Thymus (tissue), 14 donors: ENCODE measurements at places on chromosomes 1 and 21. TPM values are rescaled to one million over a fixed set of nuclear protein-coding genes. Genes with fewer than 3 reads are reported as not detected.

GRCh38 chr1:35629051-35629450 lies 12.3 kb downstream of the PSMB2 start:
- DNase-seq = no peak

DNA sequence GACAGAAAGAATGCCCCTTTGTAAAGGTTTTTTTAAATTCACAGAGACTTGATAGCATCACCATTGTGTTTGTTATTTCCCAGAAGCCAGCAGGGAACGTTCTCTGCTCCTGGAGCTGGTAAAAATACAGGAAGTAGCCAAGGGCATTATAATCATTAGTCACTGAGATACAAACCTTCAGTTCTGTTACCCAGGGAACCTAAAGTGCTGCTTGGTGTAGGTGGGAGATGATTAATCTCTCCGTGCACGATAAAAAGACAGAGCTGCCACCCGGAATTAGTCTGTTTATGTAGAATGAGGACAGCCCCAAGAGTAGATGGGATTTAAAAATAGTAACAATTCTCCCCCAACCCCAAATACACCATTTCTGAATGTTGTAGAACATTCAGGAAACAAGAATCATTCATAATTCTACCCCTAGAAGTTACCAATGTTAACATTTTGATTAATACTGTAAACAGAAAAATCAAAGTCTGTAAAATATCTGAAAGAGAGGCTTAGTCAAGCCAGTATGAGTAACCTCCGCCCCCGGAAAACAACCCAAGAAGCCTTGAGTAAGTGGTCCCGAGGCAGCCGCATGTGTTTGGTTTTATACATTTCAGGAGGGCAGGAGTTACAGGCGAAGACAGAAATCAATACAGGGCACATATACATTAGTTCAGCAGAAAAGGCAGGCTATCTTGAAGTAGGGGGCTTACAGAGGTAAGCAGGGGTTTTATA lies 45.3 kb upstream of the CTBS start:
- DNase-seq = no peak

- no peak for DNase-seq
Observed at GRCh38 chr1:91746728-91747338, 139.1 kb downstream of the TGFBR3 start.

Gene MTARC1
- 1.8 TPM for total RNA-seq

DNA sequence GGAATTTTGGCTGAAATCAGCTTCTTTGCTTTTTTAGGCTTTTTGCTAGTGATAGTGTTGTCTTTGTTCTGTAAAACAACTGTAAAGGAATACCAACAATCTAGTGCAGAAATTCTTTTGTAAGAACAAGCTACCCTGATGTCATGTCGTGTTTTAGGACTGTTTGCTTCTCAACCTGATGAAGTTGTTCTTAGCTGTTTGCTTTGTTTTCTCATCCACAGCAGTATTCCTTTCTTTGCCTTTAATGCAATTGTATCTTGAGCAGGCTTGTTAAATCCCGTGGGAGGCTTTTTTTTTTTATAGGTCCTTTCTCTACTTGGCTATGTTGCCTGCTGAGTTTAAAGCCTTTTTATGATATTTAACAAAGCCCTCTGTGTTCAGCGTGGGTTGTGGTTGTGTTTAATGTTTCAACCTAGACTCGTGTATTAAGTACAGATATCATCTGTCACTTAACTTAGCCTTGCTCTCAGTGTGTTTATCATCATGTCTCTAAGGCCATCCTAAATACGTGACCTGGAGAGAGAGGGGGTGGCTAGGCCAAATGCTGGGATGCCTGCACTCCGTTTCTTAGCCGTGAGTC lies 31.6 kb downstream of the ADARB1 start:
- DNase-seq = no peak

- no peak for DNase-seq
Observed at GRCh38 chr1:61481315-61481715, 243.6 kb downstream of the TM2D1 start.

- no peak for DNase-seq
Observed at GRCh38 chr1:78601068-78601467, 19.2 kb upstream of the IFI44L start.

- no peak for DNase-seq
Observed at GRCh38 chr1:208923456-208923855, 660.1 kb upstream of the CAMK1G start.

DNA sequence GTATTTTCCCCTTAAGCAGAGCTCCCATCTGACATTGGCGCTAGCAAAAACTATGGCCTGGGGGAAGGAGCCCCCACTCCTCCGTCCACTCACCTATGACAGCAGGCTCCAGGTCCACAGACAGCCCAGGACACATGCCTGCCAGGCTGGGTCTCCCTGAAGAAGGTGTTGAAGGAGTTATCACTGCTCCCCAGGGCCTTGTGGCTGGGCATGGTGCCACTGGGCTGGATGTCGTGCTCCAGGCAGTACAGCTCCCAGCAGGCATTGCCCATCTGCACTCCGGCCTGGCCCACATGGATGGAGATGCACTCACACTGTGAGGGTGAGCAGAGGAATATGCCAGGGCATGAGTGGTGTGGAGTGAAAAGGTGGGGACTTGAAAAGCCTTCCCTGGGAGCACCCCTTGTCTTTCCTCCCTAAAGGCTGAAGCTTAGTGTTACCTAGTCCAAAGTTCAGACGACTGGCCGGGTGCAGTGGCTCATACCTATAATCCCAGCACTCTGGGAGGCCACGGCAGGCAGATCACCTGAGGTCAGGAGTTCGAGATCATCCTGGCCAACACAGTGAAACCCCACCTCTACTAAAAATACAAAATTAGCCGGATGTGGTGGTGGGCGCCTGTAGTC lies 30.0 kb downstream of the RABIF start:
- no peak for DNase-seq

Gene CFAP107
- not detected for total RNA-seq

- peak; percentile 73 for DNase-seq
Observed at GRCh38 chr1:156963621-156964020, 43.2 kb downstream of the LRRC71 start.

GRCh38 chr1:11979851-11980675 lies at the start of gene MFN2:
Gene MFN2 (plus strand): TSS chr1:11980444. CDS start chr1:11989169, 8,725 bp downstream.
- peak; percentile 81 for DNase-seq

Gene SFPQ
- total RNA-seq = 241 TPM

Gene DEDD
- total RNA-seq = 14.7 TPM

DNA sequence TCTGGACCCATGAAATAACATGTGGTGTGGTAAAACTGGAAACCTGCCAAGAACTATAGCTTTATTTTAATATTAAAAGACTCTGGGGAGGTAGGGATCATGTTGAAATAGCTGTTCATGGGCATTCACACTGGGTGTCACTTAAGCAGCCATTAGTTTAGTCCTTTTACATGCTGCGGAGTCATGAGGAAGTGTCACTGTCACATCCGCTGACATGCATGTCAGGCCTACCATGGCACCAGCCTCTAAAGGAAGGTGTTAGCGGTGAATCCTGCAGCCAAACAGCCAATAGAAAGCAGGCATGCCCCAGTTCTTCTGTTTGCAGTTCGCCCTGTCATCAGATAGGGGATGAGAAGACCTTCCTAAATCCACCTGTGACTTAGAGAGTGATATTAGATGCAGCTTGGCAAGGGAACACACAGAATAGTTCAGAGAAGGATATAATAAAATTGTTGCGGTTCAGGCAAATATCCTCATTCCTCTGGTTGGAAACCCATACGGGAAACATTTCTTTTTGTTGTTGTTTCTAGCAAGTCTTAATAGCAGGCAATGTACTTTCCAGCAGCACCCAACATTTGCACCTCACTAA lies 100.4 kb downstream of the CACHD1 start:
- DNase-seq = no peak

Gene TMCO4
- 6.0 TPM for total RNA-seq

DNA sequence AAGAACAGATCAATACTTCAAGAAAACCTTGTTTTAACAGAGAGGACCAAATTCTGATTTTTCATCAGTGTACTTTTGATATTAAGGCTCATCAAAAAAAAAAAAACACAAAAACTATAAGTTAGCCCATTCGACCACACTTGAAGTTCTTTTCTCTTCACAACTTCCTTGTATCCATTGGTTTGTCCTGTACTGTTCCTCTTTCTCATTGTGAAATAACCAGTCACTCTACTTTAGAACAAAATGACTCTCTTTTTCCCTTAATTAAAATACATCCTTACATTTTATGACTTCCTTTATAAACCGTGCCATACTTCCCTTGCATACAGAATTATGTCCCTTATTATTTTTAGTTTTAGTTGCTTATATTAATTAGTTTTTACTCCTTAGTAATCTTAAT lies 8.4 kb downstream of the QSOX1 start:
- no peak for DNase-seq

Gene DTL
- 23.4 TPM for total RNA-seq

DNA sequence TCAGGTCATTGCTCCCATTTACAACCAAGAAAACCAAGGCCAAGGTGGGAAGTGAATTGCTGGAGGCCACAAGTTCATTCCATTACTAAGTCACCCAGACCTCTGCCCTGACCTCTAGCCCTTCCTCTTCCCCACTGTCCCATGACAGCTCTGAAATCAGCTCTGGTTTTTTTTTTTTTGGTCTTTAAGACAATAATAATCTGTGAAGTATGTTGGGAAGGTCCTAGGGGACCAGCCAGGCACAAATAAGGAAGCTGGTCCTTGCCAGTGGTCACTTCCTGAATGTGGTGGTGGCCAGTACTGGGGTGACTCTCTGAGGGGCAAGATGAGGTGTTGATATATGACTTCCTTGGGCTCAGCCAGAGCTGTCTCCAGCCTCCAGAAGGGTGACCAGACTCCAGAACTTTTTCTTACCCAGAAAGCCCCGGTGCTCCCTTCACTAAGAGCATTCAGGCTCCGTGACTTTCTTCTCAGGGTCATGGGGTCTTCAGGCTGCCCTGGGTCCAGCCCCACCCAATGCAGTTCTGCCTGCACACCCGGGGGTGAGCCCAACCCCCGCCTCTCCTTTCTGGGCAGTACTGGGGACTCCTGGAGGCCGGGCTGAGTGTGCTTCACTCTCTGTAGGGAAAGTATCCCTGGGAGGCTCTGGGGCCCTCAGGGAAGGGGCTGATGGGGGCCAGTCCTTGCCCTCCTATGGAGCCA lies 159.6 kb downstream of the PTPRU start:
- DNase-seq = no peak

- DNase-seq = peak; percentile 37
Observed at GRCh38 chr21:37562920-37563640, 196.5 kb downstream of the DYRK1A start.

DNA sequence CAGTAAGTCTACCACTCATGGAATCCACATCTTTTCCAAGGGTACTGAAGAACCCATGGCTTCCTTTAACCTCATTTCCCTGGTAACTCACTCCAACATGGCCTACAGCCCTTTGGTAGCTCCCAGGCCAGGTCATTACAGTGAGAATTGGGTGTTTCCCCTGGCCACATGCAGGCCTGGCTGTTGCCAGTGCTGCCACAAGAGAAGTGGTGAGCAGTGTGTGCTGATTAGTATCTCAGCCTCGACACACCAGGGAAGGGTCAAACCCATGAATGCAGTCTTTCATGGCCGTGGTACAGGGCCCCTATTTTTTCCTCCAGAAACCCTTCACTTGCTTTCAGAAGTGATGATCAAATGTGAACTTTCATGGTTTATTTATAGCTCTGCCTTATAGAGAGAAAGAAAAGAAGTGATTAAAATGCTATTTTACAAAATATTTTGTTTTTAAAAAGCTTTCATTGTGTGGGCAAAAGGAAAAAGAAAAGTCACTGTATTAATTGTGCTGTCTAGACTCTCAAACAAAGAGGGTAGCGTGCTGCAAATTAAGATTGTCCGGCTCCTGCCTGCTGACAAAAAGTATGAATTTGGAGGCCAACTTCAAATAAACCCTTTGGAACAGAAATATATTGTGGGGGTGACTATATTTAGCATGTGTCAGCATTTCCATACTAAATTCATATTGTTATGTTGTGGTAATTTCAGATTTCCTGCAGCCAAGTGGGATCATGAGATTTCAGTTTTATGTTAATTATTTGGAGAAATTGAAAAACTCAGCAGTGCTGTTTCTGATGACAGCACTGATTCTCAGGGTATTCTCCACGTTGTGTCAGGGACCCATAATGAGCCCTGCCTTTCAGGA lies 62.0 kb upstream of the HOOK1 start:
- no peak for DNase-seq

DNA sequence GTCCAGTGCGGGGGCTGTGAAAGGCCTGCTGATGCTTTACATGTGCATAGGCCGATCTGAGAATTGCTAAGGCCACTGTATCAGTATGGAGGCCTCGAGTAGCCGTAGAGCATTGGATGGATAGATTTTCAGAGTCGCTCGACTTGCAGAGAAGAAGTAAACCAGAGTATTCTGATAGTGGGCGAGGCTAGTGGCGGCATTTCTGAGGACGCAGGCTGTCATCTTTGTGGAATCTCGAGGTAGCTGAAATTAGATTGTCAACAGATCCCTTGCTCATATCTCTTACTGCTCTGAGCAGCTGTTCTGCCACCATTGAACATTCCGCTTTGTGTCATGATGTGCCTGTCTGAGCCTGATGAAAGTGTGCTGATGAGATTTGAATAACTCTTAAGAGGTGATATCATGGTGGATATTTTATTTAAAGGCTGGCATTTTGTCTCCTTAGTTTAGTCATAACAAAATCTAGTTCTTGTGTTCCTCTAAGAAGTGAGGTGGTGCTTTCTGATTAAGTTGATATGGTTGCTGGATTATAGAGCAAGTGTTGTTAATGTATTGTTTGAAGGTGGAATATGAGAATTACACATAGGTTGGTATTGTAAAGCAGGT lies 1.5 kb downstream of the KIF1B start:
- DNase-seq = no peak

GRCh38 chr1:29682171-29682918 lies 446.0 kb downstream of the PTPRU start:
- DNase-seq = no peak

GRCh38 chr1:38763121-38763520 lies 96.5 kb downstream of the RRAGC start:
- DNase-seq = no peak

Gene ACTA1
- total RNA-seq = 1.5 TPM

DNA sequence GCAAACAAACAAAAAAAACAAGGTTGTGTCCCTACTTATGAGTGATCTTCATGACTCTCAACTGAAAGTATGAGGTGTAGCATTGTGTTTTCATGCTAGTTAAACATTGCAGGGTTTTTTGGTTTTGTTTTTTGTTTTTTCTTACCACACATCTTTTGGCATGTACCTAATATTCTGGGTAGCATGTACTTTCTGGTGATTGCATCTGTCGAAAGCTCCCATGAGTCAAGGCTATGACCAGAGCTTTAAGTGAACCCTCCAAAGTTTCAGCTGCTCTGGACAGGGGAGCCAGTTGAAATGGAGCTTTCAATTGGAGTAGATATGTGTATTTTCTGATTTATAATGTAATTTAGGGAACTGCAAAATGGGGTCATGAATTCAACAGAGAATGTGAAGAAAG lies 115.5 kb downstream of the KCNK2 start:
- DNase-seq = no peak
